ENCODE measurements at places on chromosomes 5 and 9.

DNA sequence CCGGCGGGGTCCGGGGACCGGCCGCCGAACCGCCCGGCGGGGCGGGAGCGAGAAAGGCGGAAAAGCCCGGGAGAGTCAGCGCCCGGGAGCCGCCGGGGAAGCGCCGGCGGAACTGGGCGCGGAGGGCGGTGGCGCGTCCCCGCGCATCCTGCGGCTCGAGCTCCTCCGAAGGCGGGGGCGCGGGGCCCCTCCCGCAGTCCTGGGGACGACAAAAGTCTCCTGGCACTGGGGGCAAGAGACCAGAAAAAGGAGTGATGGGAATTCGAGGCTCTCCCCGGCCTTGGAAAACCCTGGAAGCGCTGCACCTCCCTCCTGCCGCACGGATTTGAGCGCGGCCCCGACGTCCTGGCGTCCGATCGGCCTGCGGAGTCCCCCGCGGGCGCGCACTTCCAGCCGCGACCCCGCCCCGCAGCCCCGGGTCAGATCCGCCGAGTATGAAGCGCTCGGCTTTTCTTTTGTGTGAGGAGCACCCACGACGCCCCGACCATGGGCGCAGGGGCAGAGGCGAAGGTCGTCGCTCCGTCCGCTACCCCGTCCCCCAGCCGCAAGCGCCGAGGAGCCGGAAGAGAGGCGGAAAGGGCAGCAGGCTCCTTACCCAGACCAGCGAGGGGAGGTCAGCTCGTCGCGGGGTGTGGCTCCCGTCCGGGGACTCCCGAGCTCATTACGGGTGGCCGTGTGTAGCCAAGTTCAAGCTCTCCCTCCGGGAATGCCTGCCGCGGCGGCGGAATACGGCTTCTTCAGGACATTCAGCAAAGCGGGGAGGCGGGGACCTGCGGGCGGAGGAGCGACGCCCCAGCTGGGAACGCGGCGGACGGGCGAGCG, at the start of gene EPB41L4A:
TSS of gene EPB41L4A (minus strand) at position 114 of the 822 bp plus-strand sequence. CDS start 238 bp downstream, outside the sequence.
- peak; percentile 33 for DNase-seq

DNA sequence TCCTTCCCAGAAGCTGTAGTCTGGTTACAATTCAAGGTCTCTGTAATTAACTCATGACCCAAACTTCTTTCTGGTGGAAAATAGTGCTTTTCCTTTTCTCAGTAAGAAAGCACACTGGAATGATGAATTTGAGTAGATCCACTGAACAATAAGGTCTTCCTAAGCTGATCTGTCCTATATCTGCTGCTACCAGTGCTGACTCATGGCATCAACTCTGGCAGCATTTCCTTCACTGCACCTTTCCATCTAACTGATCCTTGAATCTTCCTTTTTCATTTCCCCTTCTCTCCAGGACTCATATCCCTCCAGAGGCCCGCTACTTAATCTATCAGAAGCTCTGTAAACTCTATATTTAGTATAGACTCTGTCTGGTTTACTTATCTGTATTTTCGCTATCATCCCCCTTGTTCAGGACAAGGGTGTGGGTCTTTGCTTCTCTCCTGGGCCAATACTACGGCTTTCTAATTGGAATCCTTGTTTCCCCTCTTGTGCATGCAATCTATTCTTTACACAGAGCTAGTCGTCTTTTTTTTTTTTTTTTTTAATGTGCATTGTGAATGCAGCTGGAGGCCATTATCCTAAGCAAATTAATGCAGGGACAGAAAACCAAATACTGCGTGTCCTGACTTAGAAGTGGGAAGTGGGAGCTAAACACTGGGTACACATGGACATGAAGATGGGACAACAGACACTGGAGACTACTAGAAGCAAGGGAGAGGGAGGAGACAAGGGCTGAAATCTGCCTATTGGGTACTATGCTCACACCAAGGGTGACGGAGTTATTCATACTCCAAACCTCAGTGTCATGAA, 192.2 kb upstream of the RPS23 start:
- peak; percentile 3 for DNase-seq

DNA sequence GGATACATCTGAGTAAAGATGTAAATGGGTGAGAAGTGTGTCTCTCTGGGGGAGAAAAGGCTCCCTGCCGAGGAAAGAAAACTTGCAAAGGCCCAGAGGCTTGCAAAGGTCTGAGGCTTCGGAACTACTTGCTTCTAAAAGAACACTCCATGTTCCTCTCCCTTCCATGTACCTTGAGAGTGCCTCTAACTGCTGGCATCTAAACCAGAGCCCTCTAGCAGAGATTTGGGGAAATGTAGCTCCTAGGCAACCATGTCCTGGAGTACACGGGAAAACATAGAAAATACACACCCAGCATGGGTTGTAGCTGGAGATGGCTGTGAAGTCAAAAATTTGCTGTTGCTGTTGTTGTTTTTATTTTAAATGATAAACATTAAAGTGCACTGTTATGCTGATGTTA, 151.6 kb downstream of the SYK start:
- no peak for DNase-seq

- no peak for DNase-seq
Measured at GRCh38 chr9:9177081-9177480, 1377.5 kb upstream of the DMAC1 start.

DNA sequence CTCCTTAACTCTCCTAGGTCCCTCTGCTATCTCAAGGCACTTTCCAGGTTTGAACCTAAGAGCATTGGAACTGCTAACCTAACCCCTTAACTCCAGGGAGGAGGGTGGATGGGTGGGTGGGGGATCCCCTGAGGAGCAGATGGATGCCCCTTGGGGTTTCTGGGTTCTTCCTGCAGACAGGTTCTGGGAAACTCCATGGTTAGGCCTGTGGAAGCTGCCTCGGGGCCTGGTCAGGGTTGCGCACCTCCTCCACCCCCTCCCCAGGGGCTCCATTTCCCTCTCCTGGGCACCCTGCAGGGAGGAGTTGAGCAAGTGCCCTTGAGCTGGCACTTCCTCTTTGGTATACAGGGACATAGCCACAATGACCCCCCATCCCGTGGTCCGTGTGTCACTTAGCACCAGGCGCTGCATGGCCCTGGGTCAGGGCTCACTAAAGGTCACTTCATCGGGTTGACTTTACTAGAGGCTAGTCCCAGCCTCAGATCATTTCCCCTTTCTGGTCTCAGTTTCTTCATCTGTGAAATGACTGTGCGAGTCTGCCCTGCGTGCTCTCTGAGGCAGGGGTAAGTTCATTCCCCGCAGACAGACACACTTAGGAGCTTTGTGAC, 16.0 kb downstream of the CXXC5 start:
- no peak for DNase-seq

GRCh38 chr5:23742701-23743100, 235.3 kb downstream of the PRDM9 start:
- DNase-seq = peak; percentile 6

- DNase-seq = no peak
Measured at GRCh38 chr5:161420521-161420920, 126.0 kb downstream of the GABRB2 start.
